ENCODE measurements at places on chromosomes 13 and 19. TPM values are rescaled to one million over a fixed set of nuclear protein-coding genes. Genes with fewer than 3 reads are reported as not detected.

ERICH6B gene
- total RNA-seq: not detected

DNA sequence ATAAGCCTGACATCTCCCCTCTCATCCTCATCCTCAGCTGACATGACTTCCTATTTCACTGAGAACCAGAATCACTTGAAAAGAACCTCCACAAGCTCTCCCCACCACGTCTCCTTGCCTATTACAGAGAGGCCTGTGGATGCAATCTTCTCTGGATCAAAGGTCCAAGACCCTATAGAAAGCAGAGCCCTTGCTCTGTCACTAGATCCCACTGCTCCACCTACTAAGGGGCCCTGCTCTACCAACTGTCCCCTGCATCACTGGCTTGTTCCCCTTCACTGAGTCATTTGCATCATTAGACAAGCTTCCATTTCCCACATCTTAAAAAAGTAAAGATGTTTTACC, 40.8 kb downstream of the RCBTB2 start:
- no peak for DNase-seq

DNA sequence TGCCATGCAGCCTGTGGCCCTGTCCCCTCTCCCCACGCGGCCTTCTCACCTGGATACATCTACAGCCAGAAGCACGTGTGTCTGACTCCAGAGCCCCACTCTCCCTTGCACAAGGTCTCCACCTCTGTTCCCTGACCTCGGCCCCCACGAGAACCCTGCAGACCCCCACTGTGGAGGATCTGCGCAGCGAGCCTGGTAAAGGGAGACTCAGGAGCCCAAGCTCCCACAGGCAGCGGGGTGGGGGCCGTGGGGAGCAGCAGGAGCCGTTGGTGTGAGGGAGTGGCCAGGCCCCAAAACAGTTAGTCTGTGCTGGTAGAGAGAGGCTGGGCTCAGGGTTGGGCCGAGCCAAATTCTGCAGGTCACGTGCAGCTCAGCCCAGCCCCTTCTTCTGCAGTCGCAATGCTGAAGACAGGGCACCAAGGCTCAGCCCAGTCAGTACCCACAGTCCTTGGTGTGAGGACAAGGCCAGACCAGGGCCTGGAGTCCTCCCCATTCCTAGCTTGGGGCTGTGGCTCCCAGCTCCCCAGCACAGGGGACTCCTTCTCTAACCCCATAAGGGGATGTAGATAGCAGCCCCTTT, 28.7 kb upstream of the SLC7A10 start:
- DNase-seq: no peak

GRCh38 chr19:40332669-40333068, 15.5 kb downstream of the C19orf47 start:
- DNase-seq: no peak

GRCh38 chr19:48950830-48951519, 3.7 kb upstream of the BAX start:
- no peak for DNase-seq

GRCh38 chr13:106117035-106117434, 418.4 kb downstream of the EFNB2 start:
- DNase-seq: no peak

GRCh38 chr13:101452519-101453485, at the start of gene ITGBL1:
Gene ITGBL1 (plus strand): TSS chr13:101452675. CDS start chr13:101452834, 159 bp downstream.
- no peak for DNase-seq

PLK5 gene
- total RNA-seq: 0.21 TPM

DNA sequence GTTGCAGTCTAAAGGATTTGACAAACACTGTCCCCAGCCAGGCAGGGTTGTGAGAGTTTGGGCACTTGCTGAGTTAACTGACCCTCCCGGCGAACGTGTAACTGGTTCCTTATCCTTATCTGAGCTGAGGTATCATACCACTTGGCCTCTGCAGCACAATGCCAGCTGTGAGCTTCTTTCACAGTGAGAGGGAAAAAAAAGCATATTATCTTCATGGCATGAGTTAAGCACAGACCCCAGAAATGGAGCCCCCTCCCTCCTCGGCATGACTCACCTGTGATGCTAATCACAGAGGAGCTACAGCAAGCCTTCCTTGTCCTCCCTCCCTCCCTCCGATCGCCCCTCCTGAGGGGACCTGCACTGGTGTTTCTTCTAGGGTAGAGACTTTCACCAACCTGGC, 60.5 kb downstream of the EFNB2 start:
- DNase-seq: no peak

GRCh38 chr13:61727767-61728166, 312.1 kb upstream of the PCDH20 start:
- no peak for DNase-seq

- DNase-seq: no peak
Measured at GRCh38 chr13:21328836-21329477, 130.1 kb downstream of the ZDHHC20 start.

GRCh38 chr13:39918620-39919236, 263.3 kb downstream of the COG6 start:
- DNase-seq: no peak

SEMA6B gene
- total RNA-seq: 18.6 TPM

DNA sequence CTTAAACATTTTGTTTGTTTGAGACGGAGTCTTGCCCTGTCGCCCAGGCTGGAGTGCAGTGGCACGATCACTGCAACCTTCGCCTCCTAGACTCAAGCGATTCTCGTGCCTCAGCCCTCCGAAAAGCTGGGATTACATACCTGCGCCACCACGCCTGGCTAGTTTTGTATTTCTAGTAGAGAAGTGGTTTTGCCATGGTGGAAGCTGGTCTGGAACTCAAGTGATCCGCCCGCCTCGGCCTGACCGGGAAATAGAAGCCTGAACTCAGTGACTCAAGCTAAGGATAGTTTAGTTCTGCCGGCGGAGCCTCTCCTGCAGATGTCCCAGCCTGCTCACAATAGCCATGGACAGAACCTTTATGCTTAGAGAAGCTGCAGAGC, 53.0 kb upstream of the ZNF254 start:
- no peak for DNase-seq

CLEC17A gene
- total RNA-seq: 0.60 TPM

GRCh38 chr19:33938821-33939220, 142.2 kb downstream of the KCTD15 start:
- DNase-seq: no peak

DNA sequence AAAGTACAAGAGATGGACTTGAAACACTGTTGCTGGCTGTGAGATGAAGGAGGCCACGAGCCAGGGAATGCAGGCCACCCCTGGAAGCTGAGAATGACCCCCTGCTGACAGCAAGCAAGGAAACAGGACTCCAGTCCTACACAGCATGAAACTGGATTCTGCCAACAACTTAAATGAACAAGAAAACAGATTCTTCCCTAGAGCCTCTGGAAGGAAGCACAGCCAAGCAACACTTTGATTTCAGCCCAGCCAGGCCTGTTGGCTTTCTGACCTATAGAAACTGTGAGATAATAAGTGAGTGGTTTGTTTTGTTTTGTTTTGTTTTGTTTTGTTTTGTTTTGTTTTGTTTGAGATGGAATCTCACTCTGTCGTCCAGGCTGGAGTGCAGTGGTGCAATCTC, 105.3 kb upstream of the CACNA1A start:
- DNase-seq: no peak

MYH14 gene
- 12.9 TPM for total RNA-seq

IGFL3 gene
- not detected for total RNA-seq

ZNF534 gene
- total RNA-seq: not detected

DNA sequence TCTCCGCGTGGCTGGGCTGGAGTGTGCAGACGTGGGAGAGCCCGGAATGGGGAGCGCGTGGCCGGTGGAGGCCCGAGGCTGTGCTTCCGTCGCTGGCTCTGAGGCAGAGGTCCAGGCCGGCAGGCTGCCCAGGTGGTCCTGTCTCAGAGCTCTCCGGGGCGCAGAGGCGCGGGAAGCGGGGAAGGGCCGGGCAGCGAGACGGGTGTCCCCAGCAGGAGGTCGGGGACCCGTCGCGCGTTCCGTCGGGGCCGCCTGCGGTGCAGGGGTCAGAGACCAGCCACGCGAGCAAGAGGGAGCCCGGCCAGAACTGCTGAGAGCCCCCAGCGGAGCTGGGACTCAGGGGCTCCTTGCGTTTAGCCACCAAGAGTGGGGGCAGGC, 1.3 kb upstream of the C1QTNF9 start:
- DNase-seq: no peak

DNA sequence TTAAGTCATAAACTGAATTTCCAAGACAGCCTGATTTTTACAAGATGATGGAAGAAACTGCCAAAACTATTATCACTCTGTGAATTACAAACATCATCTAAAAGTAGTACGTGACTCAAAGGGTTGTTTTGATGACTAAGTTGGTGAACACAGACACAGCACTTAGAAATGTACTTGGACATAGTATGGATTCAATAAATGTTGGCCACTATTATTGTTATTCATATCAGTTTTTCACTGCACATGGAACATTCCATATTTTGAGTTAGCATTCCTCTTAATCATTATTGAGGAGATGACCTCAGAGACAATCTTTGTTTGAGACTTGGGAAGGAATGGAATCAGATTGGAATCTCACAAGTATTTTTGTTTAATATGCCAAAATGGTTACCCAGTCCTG, 172.9 kb downstream of the OXGR1 start:
- DNase-seq: no peak

DNA sequence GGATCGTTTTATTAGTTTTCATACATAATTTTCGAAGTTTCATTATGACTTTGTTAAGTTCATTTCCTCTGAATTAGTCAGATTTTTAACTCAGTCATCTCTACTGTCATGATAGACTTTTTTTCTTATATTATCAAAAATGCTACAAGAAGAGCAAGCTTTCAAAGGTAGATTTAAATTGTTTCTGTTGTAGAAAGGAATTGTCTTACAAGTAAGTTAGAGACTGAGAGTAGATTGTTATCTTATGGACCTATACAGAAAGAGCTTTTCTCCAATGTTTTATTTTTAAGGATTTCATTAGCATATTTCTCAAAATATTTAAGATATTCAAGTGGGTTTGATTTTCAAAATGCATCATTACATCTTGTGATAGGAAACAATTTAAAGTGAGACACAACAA, 2.7 kb downstream of the MAB21L1 start:
- no peak for DNase-seq

TDRD3 gene
- 36.6 TPM for total RNA-seq

DHPS gene
- total RNA-seq: 117 TPM

GAS6 gene
- 697 TPM for total RNA-seq

DNA sequence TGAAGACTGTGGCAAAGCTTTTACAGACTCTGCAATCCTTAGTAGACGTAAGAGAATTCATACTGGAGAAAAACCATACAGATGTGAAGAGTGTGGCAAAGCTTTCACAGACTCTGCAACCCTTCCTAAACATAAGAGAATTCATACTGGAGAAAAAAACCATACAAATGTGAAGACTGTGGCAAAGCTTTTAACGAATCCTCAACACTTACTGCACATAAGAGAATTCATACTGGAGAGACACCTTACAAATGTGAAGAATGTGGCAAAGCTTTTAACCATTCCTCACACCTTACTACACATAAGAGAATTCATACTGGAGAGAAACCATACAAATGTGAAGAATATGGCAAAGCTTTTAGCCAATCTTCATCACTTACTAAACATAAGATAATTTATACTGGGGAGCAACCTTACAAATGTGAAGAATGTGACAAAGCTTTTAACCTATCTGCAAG, 50.1 kb upstream of the ZNF98 start:
- DNase-seq: no peak

MAP4K1 gene
- 10.0 TPM for total RNA-seq

GRCh38 chr13:102401265-102401664, 583 bp downstream of the FGF14 start:
- no peak for DNase-seq

ACP5 gene
- total RNA-seq: 10.0 TPM

DNA sequence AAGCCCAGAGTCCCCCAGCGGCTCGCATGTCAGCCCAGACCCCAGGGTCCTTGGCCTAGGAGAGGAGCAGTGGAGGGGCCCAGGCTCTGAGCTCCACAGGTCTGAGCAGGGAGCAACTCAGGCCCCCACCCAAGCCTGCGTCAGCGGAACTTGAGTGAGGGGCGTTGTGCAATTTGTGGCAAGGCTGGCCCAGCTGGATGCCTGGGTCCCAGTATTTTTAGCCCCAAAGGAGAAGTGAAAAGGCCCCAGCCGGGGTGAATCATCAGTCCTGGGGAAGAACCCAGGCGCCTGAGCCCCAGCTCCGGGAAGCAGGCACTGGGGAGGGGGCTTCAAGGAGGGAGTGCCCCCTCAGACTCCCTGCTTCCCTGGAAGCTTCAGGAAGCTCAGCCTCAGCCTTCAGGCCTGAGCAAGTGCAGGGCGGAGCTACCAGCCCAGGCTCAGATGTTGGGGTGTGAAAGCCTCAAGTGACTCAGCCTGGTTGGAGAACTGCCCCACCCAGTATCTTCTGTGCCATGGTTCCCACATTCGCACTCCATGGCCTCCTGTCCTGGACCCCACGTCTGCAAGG, 7.2 kb downstream of the MED29 start:
- DNase-seq: peak; percentile 57

GRCh38 chr13:52961256-52961910, 67.2 kb upstream of the OLFM4 start:
- DNase-seq: no peak

LILRB5 gene
- 13.3 TPM for total RNA-seq

Measured in tibial nerve (tissue), 4 donors.